ENCODE measurements at places on chromosomes 2 and 18. TPM values are rescaled to one million over a fixed set of nuclear protein-coding genes. Genes with fewer than 3 reads are reported as not detected.

GRCh38 chr2:133591164-133591563 is 22.9 kb upstream of the NCKAP5 start:
- no peak overlapping the region for H3K4me3 ChIP-seq
- DNase-seq = no peak
- H3K36me3 ChIP-seq = no peaks in the 10 kb centered on the region
- no peaks in the 10 kb centered on the region for H3K27me3 ChIP-seq
- H3K27ac ChIP-seq = no peak overlapping the region

DNA sequence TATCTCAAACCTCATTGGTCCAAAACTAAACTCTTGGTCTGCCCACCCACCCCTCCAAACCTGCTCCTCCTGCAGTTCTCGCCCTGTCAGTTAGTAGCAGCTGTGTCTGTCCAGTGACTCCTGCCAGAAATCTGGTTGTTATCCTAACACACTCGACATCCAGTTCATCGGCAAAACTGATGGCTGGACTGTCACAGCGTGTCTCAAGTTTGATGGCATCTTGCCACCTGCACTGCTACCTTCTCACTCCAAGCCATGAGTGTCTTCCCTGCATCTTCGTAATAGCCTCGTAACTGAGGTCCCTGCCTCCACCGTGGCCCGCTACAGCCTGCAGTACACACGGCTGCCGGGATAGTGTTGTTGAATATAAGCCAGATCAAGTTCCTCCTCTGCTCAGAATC is 470.1 kb upstream of the RAB12 start:
- no peaks in the 10 kb centered on the region for H3K27me3 ChIP-seq
- no peak for DNase-seq
- H3K36me3 ChIP-seq = no peaks in the 10 kb centered on the region
- no peak overlapping the region for H3K4me3 ChIP-seq
- H3K27ac ChIP-seq = no peak overlapping the region

- no peaks in the 10 kb centered on the region for H3K36me3 ChIP-seq
- no peak overlapping the region for H3K27ac ChIP-seq
- no peaks in the 10 kb centered on the region for H3K27me3 ChIP-seq
- H3K4me1 ChIP-seq = no peaks in the 10 kb centered on the region
- DNase-seq = no peak
- no peak overlapping the region for H3K4me3 ChIP-seq
Observed at GRCh38 chr2:25018681-25019080, 23.2 kb upstream of the EFR3B start.

- no peak overlapping the region for H3K4me3 ChIP-seq
- no peaks in the 10 kb centered on the region for H3K36me3 ChIP-seq
- no peak for DNase-seq
- no peaks in the 10 kb centered on the region for H3K27me3 ChIP-seq
- H3K27ac ChIP-seq = no peak overlapping the region
Observed at GRCh38 chr2:148451046-148451445, 193.5 kb upstream of the EPC2 start.

DNA sequence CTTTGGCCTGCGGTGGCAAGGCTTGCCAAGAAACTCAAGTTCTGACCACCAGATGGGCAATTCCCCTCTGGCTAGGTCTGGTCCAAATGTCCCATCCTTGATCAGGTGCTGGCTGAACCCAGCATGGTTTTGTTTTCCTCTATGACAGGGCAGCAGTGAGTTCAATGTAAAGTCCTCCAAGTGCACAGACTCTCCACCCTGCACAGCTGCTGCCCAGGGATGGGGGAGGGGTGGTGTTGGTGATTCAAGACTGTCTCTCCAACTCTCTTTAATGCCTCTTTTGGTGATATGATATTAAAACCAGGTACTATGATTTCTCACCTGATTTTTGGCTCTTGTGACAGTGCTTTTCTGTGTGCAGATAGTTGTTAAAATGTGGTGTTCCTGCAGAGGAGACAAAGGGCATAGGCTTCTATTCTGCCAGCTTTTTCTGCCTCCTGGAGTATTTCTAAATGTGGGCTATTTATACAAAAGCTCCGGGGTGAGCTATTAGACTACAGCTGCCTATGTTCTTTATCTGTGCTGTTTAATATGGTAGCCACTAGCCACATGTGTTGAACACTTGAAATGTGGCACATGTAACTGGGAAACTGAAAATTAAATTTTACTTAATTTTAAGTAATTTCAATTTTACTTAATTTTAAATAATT is 64.0 kb upstream of the STK39 start:
- no peaks in the 10 kb centered on the region for H3K27me3 ChIP-seq
- DNase-seq = no peak
- no peaks in the 10 kb centered on the region for H3K36me3 ChIP-seq

- peaks cover 62% of the 10 kb centered on the region for H3K4me1 ChIP-seq
- DNase-seq = no peak
- H3K27me3 ChIP-seq = peaks cover 22% of the 10 kb centered on the region
- no peaks in the 10 kb centered on the region for H3K36me3 ChIP-seq
- peak overlapping the region; percentile 37 for H3K4me3 ChIP-seq
Observed at GRCh38 chr18:48949050-48949605, 1.6 kb downstream of the SMAD7 start.

GRCh38 chr2:190060019-190060418 is 2.5 kb downstream of the MSTN start:
- no peak overlapping the region for H3K27ac ChIP-seq
- DNase-seq = no peak
- H3K27me3 ChIP-seq = no peaks in the 10 kb centered on the region
- H3K4me1 ChIP-seq = no peaks in the 10 kb centered on the region

DNA sequence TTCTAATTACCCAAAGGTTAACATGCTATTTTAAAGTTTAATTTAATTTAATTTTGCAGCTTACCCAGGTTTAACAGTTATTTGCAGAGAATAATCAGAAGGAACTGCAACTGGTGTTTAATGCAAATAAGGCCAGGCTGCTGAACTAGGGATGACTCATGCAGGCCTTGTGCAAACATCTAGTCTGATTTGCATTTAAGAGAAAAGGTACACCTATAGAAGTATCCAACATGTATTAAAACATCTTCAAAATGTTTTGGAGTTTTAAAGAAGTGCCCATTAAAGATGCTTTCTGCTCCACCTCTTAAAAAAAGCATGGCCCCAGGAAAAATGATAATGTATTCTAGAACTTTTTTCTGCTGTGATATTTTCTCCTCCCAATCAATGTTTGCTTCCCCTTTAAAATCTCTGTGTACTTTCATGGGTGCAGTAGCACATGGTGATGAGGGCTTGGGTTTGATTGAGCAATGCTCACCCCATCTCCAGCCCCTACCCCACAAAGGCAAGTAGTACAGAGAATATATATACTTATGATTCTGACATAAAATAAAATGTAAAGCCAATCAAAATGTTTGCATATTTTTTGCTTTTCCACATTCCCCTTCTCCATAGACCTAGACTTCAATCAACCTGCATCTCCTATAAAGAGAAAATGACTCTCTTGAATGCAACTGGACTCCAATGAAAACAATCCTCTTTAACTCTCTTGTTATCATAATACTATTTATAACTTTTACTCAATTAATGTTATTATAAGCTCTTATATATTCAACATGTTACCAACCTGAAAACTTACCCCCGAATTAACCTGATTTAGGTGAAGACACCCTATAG is 54.1 kb downstream of the ATP8B1 start:
- H3K27me3 ChIP-seq = no peaks in the 10 kb centered on the region
- H3K4me1 ChIP-seq = peaks cover 19% of the 10 kb centered on the region
- H3K36me3 ChIP-seq = no peaks in the 10 kb centered on the region
- H3K4me3 ChIP-seq = no peak overlapping the region

DNA sequence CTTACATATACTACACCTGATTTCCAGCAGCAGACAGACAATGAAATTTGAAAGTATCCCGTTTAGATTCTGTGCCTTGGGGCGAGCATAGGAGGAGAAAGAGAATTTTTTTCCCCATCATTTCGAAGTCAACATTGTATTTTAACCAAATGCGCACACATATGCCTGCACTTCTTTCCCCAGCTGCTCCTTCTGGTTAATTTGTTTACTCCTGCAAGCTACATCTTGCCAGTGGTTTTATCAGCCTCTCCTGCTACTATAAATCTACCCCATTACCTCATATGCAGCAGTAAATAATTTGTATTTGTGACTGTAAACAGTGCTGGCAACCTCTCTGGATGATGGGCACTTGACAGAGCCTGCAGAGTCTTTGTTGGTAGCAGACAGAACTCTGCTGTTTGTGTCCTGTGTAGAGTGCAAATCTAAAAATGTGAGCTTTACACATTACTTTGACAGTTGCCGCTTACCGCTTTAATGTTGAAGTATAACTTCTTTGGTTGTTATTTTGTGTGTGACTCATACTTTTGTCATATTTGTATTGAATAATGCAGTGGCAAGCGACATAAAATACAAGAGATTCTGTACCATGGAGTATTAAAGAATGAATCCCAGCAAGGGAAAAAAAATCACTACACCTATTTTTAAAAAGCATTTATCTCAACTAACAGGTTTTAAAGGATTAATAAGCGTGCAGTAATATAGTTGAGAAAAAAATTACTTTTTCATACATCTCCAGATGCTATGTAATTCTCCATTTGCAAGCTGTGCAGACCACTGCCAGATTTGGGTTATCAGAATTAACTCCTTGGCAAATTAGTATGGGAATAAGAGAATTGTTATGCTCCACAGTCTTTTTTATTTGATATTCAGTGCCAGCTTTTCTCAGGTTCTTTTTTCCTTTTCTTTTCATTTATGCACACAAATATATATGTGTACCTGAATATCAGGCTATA is 536.8 kb downstream of the XIRP2 start:
- H3K4me1 ChIP-seq = no peaks in the 10 kb centered on the region
- H3K36me3 ChIP-seq = no peaks in the 10 kb centered on the region
- no peak overlapping the region for H3K4me3 ChIP-seq
- DNase-seq = no peak
- 0 out of 2 replicates have a peak, but pooled peaks cover 10% of the 10 kb centered on the region for H3K27me3 ChIP-seq
- no peak overlapping the region for H3K27ac ChIP-seq

GRCh38 chr2:217995731-217996231 is 7.0 kb downstream of the TNS1 start:
- H3K4me3 ChIP-seq = no peak overlapping the region
- peaks cover 27% of the 10 kb centered on the region for H3K4me1 ChIP-seq
- DNase-seq = no peak
- no peak overlapping the region for H3K27ac ChIP-seq
- no peaks in the 10 kb centered on the region for H3K27me3 ChIP-seq

DNA sequence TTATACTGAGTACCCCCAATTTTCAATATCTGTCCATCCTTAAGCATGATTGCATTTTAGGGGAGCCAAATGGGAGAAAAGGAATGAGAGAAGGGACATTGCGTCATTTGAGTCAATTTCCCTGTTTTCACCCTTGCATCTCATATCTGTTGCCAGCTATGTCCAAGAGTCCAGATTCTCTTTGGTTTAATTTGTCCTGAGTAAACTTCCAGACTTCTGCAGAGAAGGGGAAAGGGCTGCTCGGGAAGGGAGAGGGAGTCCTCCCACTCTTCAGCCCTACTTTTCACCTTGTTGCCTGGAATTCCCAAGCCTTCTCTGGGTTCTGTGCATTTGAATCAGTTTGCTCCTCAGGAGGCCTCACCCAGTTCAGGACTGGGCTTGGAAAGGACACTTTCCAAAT is 16.5 kb downstream of the GREB1 start:
- no peak overlapping the region for H3K4me3 ChIP-seq
- no peak overlapping the region for H3K27ac ChIP-seq
- H3K36me3 ChIP-seq = no peaks in the 10 kb centered on the region
- no peak for DNase-seq
- H3K27me3 ChIP-seq = peaks cover 8% of the 10 kb centered on the region

- no peaks in the 10 kb centered on the region for H3K27me3 ChIP-seq
- H3K4me1 ChIP-seq = no peaks in the 10 kb centered on the region
- no peak overlapping the region for H3K27ac ChIP-seq
- H3K36me3 ChIP-seq = no peaks in the 10 kb centered on the region
Observed at GRCh38 chr18:58529714-58530354, 99.1 kb downstream of the ALPK2 start.

DNA sequence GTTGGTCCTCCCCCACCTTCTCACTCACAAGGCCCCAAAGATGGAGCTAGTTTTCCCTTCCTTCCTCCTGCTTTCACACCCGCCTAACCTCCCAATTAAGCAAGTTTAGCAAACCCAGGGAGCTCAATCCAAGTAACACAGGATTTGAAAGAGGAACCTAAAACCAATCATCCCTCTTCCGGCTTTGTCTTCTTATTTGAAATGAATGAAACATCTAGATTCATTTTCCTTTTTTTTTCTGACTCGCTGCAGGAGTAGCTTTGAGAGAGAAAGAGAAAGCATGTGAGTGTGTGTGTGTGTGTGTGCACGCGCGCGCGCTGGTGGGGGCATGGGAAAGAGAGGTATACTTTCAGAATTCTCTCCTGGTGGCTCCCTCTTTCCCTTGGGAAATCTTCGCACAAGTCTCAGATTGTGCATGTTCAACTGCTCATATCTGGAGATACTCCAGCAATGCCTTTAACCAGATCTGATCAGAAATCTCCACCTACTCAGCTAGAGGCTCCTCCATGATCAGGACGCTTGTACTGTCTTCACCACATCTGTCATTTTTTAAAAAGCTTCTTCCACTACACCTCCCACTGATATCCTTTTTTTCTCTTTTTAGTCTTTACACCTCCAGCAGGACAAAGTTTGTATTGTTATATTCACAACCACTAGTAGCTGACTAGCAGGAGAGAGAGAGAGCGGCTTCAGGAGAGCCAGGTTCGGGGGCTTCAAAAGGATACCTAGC is 1.7 kb downstream of the SLC8A1 start:
- DNase-seq = no peak
- H3K36me3 ChIP-seq = no peaks in the 10 kb centered on the region
- H3K4me1 ChIP-seq = no peaks in the 10 kb centered on the region
- H3K27ac ChIP-seq = no peak overlapping the region
- no peaks in the 10 kb centered on the region for H3K27me3 ChIP-seq
- H3K4me3 ChIP-seq = no peak overlapping the region

- H3K27ac ChIP-seq = no peak overlapping the region
- no peaks in the 10 kb centered on the region for H3K4me1 ChIP-seq
- no peaks in the 10 kb centered on the region for H3K36me3 ChIP-seq
- H3K4me3 ChIP-seq = no peak overlapping the region
- H3K27me3 ChIP-seq = no peaks in the 10 kb centered on the region
Observed at GRCh38 chr2:167689444-167689843, 558.0 kb downstream of the STK39 start.

- no peaks in the 10 kb centered on the region for H3K36me3 ChIP-seq
- DNase-seq = no peak
- no peaks in the 10 kb centered on the region for H3K4me1 ChIP-seq
Observed at GRCh38 chr2:134175834-134176233, 78.0 kb upstream of the MGAT5 start.

GRCh38 chr2:65227020-65227455 is 593 bp upstream of the ACTR2 start:
- H3K4me3 ChIP-seq = peak overlapping the region; percentile 73
- DNase-seq = no peak
- H3K27me3 ChIP-seq = no peaks in the 10 kb centered on the region
- peaks cover 27% of the 10 kb centered on the region for H3K4me1 ChIP-seq
- peak overlapping the region; percentile 95 for H3K27ac ChIP-seq

DNA sequence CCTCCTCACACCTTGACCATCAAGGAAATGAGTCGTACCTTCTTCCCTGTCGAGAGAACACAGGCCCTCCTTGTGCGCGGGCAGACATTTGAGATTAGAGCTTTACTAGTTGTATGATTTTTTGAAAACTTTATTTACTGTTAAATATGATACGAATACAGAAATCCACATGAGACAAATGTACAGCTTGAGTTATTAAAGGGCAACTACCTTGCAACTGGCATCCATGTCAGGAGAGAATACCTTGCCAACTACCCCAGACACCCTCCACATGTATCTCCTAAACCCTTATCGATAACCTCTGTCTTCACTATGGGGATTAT is 28.3 kb downstream of the KLHL23 start:
- no peak for DNase-seq
- no peaks in the 10 kb centered on the region for H3K36me3 ChIP-seq
- H3K4me3 ChIP-seq = no peak overlapping the region
- H3K27me3 ChIP-seq = no peaks in the 10 kb centered on the region
- H3K27ac ChIP-seq = no peak overlapping the region

Gene SLC4A5
- 0.91 TPM for total RNA-seq

Gene CYTIP
- 0.64 TPM for total RNA-seq

Gene MARCHF4
- not detected for total RNA-seq

Gene SIX2
- 0.54 TPM for total RNA-seq

Gene MAPK4
- total RNA-seq = 0.89 TPM

Gene GREB1
- total RNA-seq = 6.2 TPM

Gene DPYSL5
- total RNA-seq = 8.4 TPM
